ENCODE measurements at places on chromosomes 1 and 21.

DNA sequence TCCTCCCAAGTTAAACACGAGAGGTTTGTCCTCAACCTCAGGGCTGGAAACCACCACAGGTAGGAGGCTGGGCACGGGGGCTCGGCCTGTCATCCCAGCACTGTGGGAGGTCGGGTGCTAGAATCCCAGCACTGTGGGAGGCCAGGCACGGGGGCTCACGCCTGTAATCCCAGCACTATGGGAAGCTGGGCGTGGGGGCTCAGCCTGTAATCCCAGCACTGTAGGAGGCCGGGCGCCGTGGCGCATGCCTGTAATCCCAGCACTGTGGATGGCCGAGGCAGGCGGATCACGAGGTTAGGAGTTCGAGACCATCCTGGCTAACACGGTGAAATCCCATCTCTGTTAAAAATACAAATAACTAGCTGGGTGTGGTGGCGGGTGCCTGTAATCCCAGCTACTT, 6.7 kb upstream of the CDK11A start:
- no peak for DNase-seq

- no peak for DNase-seq
These were observed 173.5 kb downstream of the ST6GALNAC5 start for GRCh38 chr1:77040826-77041225.

DNA sequence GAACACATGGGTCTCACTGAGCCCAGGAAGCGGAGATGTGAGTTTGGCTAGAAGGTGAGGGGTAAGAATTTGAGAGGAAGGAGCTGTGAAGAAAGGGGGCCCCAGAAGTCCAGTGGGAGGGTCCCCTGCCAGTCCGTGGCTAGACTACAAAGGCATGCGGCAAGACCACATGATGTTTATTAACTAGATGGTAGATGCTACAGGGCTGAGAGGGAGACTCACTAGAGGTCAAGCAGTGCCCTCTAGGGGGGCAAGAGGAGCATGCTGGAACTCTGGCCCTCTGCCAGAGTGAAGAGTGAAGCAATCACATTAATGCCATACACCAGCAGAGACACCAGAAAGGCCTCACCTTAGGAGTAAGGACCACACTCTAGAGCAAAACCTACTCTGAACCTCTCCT, 12.2 kb downstream of the KIAA0319L start:
- no peak for DNase-seq

GRCh38 chr1:108208724-108209446, 8.7 kb upstream of the SLC25A24 start:
- DNase-seq, result no peak

GRCh38 chr21:28640326-28640725, 352.4 kb downstream of the LTN1 start:
- no peak for DNase-seq

GRCh38 chr1:157993918-157994605, 617 bp downstream of the KIRREL1 start:
- DNase-seq, result no peak

GRCh38 chr1:41498804-41499203, 14.3 kb upstream of the EDN2 start:
- no peak for DNase-seq

GRCh38 chr1:248904437-248905216, 1.4 kb upstream of the PGBD2 start:
- DNase-seq, result no peak

DNA sequence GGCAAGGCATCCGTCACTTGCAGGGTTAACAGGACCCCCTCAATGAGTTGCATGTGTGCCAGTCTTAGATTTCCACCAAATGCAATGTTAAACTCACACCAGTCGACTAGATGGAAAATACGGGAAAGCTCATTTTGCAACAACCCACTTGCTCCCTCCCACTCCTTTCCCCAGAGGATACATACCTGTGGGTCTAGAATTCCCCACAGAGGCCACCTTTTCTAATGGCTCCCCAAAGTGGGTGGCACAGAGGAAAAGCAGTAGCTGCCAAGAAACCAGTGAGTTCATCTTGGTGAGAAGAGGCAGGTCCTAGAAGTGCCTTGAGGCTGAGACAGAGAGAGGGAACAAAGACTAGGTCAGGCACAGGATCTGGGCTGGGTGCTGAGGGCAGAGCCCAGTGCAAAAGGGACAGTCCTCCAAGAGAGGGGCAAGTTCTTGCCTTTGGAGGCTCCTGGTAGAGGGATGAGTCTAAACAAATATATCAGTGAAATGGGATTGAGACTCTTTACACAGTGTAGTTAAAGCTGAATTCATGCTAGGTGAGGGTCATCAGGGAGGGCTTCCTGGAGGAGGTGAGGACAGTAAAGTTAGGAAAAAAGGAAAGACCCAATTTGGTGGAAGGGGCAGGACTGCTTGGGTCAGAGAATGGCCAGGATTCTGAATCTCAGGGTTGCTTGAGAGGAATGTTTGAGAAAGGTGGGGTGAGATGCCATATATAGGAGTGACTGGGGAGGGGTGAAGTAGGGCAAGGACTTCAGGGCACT, 3.5 kb downstream of the KISS1 start:
- no peak for DNase-seq

DNA sequence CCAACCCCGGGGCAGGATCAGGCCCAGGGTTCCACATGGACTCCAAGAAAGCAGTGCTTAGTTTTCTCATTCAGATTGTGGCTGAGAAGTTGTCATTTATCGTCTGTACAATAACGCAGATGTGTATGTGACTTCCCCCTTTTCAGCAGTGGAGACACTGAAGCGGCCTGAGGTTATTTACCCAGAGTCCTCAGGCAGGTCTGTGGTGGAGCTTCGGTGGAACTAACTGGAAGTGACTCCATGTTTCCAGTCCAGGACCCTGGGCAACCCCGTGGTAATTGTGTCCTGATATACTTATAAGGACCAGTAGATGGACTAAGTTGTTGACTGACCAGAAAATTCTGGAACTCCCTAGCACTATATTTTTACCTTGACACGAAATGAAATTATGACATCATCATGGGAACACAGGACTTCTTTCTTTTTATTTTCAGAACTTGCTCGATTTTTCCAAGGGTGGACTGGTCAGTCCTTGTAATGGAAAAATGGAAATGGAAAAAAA, 1.0 kb upstream of the IER5 start:
- DNase-seq, result no peak

GRCh38 chr1:18869847-18870594, 10.6 kb upstream of the TAS1R2 start:
- no peak for DNase-seq

- DNase-seq, result no peak
These were observed 856 bp upstream of the GREM2 start for GRCh38 chr1:240612811-240613210.

DNA sequence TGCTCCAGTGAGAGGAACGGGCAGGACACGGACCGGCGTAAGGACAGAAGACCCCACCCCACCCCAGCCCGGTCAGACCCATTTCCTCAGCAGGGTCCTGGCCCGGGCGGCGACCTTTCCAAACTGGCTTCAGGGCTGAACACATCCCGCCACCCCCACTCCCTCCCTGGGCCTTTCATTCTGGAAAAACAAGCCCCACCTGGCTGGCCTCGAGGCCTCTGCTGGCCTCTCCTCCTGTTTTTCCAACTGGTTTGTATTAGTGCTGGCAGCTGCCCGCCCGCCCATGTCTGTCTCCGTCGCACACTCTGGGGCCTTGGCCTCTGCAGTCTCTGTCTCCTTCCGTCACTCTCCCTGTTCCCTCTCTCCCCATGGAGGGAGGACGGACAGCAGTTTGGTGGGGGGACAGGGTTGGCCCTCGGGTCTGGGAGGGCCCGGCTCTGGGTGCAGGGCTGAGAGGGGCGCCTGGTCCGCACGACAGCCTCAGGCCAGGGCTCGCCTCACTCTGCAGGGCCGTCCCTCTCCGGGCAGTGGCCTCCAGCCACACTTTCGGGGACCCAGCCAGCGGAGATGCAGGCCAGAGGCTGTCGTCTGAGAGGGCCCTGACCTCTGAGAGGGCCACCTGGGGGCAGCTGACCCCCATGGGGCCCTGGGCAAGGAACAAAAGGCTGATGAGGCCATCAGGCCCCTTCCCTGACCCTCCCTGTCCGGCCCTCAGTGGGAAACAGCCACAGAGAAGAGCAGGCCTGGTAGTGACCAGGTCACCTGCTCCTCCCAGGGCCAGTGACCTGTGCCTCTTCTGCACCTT, 1.5 kb upstream of the MXRA8 start:
- DNase-seq, result no peak

DNA sequence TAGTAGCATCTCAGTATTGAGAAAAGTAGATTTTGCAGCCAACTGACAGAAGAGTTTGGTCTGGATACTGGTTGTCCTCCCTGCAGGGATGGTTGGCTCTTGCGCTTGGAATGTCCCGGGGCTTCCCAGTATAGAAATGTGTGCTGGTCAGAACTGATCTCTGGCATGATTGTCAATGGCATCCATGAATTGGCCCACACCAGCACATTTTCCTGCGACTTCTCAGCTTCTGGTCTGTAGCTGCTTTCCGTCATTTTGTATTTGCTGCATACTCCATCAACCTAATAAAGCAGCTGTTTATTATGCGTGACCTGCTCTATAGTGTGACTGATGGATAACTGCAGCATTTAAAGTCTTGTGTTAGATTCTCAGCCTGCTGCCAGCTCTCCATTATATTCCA, 203.7 kb downstream of the S1PR1 start:
- no peak for DNase-seq

- DNase-seq, result no peak
These were observed 7.7 kb downstream of the LRRC71 start for GRCh38 chr1:156928043-156928602.

GRCh38 chr1:76425201-76426145, 350.9 kb downstream of the ST6GALNAC3 start:
- DNase-seq, result no peak

GRCh38 chr1:117842408-117843170, 86.8 kb downstream of the GDAP2 start:
- DNase-seq, result no peak

DNA sequence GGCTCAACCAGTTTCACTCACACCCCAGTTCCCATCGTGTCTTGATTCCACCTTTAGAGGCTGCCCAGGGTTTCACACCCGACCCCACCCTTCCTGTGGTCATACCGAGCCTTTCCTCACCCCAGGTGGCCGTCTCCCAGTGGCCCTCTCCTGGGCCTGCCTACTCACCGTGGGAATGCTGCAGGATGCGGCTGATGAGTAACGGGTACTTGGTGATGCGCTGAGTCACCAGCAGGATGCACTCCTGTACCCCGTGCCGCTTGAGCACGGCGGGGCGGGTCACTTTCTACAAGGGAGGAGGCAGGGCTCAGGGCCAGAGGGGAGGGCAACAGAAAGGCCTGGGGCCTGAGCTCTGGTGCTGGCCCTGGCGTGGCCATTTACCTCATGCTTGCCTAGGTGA, 16.4 kb downstream of the ARHGEF2 start:
- no peak for DNase-seq

- DNase-seq, result no peak
These were observed 21.4 kb downstream of the SOX13 start for GRCh38 chr1:204094313-204094729.

DNA sequence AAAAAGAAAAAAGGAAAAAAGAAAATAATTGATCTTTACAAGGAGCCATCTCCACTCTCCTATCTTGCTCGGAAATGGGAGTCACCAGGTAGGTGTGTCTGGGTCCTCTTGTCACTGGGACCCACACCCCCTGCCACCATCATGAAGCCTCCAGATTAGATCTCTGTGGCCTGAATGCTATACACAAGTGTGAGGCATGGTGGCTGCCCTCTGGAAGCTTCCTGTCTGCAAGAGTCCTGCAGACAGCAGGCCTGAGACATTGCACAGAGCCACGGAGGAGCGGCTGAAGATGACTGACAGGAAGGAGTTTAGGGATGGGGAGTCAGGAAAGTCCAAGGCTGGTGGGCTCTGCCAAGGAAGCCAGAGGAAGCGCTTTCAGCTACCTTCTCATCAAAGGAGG, 16.2 kb downstream of the CDK18 start:
- DNase-seq, result no peak
